ENCODE measurements at places on chromosomes 13 and 19.

GRCh38 chr13:29648760-29649159 lies 53.3 kb upstream of the SLC7A1 start:
- DNase-seq = no peak

GRCh38 chr19:993361-993830 lies 6.8 kb upstream of the GRIN3B start:
- no peak for DNase-seq

- no peak for DNase-seq
Observed at GRCh38 chr19:18126097-18126496, 26.9 kb upstream of the PIK3R2 start.

- DNase-seq = no peak
Observed at GRCh38 chr13:60583196-60583888, 186.3 kb downstream of the TDRD3 start.

DNA sequence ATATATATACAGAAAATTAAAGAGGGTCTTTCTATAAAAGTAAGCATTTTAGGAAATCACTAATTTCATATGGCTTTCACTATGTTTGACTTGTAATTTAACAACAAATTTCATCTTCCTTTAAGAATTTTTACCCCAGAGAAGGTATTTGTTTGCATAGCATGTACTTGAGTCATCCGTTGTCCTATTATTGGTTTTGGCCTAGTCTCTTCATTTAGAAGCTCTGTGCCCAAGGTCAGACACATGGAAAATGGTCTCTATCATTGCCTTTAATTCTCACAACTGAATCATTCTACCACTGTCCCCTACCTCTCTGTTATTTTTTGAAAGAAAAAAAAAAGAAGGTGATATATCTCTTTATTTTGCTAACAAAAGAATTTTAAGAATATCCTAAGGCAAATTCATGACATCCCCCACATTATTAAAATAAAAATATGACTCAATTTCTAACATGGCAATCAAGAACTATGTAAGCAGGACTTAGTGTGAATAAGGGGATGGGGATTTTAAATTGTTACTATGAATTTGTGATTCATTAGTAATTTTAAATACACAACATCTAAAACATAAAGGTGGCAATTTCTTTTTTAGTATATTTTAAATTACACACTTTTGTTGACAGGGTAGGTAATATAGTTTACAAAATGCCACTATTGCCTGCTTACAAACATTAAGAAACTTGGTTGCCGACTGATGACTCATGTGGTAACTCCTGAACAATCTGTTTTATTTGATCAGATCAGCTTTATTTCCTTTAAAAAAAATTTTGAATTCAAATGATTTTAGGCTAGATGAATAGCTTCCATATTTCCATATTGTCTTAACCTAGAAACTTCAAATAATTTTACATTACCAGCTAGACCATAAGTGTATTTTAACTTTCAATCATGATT lies 13.9 kb downstream of the SLITRK5 start:
- DNase-seq = peak; percentile 48

GRCh38 chr19:53991224-53992113 lies at the start of gene CACNG6:
CACNG6 (plus strand) TSS chr19:53991637; CDS start chr19:53992878, 1,241 bp downstream.
- DNase-seq = no peak

GRCh38 chr13:65660731-65661130 lies 1569.4 kb downstream of the PCDH9 start:
- no peak for DNase-seq

DNA sequence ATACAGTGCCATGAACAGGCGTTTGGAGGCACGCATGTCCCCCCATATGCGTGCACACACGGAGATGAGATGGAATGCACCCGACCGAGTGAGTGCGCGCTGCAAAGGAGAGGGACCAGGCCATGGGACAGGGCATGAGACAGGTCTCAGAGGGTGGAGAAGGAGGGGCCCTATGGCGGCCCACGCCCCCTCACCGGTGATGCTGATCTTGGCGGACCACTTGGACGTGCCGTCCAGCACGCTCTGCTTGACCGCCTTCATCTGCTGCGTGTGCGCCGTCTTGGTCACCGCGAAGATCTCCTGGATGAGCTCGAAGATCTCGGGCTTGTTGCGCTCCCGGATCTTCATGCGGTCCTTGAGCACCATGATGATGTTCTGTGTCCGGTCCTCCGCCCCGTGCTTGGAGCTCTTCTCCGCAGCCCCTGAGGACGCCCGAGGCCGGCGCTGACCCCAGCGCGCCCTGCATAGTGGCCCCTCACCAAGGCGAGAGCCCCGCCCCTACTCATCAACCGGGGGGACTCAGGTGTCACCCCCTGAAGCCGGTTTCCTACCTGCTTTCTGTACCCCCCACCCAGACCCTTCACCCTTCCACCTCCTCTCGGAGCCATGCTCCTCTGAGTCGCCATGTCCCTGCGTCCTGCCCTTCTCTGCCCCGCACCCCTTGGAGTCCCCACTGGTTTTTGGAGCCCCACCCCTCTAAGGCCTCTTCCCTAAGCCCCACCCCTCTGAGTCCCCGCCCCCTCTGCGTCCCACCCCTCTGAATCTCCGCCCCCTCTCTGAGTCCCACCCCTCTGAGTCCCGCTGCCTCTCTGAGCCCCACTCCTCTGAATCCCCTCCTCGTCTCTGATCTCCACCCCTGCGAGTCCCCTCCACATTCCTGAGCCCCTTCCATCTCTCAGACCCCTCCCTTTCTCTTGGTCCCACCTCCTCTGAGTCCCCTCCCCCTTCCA lies 40.8 kb downstream of the UNC13A start:
- no peak for DNase-seq

DNA sequence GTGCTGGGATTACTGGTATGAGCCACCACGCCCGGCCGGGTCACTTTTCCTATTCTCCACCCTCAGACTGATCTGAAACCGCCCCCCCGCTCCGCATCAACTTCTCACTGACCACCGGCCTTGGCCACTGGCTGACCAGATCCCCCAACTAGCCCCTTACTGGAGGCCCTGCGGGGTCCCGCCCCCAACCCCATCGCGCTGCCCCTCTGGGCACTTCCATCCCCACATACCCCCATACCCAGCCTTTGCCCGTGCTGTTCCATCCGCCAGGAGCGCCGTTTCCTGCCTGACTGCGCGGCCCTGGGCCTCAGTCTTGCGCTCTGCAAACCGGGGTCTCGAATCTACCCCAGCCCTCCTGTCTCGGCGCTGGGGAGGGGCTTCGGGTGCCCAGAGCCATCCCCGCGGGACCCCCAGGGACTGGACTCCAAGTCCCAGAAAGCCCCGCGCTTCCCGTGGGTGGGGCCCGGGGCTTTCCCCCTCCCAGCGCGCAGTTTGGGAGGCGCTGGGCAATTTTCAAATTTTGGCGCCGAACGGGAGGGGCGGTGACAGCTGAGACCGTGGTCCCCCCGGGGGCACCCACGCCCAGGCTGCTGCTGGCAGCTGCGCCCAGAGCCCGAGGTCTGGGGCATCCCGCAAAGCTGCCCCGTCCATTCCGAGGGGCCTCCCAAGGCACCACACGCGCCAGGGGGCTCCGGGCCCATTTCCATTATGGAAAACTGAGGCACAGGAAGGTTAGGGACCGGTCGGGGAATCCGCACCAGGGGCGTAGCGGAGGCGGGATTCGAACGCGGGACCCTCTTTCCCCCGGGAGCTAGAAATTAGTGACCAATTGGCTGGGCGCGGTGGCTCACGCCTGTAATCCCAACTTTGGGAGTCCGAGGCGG lies 5.2 kb upstream of the LMNB2 start:
- DNase-seq = no peak

GRCh38 chr13:61495648-61496047 lies 80.0 kb upstream of the PCDH20 start:
- no peak for DNase-seq

DNA sequence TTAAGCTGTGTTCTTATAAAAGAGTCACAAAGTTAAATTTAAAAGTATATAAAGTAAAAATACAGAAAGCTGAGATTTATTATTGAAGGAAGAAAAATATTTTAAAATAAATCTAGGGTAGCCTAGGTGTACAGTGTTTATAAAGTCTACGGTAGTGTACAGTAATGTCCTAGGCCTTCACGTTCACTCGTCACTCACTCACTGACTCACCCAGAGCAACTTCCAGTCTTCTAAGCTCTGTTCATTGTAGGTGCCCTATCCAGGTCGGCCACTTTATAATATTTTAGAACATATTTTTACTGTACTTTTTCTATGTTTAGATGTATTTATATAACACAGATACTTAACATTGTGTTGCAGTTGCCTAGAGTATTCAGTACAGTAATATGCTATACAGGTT lies 47.4 kb downstream of the NDFIP2 start:
- DNase-seq = no peak

DNA sequence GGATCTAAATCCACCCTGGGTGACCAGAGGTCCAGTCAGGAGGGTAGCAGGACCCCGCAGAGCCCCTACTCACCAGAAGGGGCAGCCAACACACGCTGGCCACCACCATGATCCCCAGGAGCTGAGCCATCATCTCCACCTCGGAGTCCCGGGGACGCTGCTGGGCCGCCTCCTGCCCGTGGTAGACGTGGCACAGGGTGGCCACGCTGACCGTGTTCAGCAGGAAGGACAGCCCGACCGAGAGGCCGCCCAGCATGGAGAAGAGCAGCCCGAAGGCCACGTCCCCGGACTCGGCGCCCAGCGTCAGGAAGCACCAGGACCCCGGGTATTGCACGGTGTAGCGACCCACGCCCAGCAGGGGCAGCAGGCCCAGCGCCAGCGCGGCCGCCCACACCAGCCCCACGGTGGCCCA lies 6.9 kb downstream of the TBXA2R start:
- no peak for DNase-seq

DNA sequence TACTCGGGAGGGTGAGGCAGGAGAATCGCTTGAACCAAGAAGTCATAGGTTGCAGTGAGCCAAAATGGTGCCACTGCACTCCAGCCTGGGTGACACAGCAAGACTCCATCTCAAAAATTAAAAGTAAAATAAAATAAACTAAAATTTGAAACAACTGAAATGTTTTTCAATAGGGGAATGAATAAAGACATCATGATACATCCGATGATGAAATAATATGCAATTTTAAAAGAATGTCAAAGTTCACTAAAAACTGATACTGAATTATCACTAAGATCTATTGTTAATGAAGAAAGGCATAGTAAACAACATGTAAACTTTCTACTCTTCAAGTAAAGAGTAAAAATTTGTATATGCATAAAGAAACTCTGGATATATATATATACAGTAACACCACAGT lies 8.5 kb downstream of the CARD8 start:
- no peak for DNase-seq

GRCh38 chr19:46753420-46754155 lies 7.3 kb upstream of the STRN4 start:
- peak; percentile 56 for DNase-seq

GRCh38 chr13:34303346-34303745 lies 485.4 kb downstream of the RFC3 start:
- DNase-seq = no peak

DNA sequence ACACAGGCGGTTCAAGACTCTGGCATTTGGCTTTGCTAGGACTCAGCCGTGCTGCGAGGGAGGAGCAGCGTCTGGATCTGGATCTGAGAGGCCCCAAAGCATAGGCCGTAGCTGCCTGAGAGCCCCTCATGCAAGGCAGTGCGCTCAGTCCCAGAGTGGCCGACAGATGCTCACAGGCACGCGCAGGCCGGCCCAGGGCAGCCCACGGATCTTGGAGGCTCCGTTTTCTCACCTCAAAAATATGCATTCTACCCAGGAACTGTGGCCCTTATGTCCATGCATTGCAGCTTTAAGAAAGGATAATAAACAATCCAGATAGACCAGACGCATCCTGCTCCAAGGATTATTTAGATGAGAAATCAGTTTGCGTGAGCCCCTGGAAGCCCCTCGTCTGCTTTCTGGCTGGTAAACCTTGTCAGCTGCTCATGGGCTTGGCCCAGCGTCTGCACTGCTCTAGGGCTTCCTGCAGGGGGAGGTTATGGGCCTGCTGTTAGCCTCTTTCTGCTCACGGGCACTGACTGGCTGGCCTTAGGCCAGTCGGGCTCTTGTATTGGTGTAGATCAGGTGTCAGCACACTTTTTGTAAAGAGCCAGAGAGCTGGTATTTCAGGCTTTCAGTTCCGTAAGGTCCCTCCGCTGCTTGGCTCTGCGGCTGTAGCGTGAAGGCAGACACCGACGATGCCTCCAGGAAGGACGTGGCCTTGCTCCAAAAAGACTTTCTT lies 24.2 kb downstream of the TEX29 start:
- peak; percentile 76 for DNase-seq

DNA sequence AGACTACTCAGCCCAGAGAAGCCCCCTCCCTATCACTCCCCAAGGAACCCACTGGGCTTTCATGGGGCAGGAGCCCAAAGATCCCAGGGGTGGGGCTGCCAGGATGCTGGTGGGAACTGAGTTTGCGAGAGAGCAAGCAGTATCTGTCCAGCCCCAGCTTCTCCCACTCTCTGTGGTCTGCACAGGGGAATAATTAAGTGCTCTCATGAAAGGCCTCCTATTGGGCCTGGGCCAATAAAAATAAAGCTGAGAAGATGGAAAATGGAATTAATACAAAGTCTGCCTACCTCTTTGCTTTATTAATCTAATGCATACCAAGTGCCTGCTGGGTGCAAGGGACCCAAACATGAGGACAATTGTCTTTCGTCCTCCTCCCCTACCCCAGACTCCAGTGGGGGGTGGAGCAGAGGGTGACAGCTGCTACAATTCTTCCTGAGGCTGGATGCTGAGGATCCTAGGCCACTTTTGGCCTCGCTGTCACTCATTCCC lies 5.4 kb downstream of the DDX39A start:
- DNase-seq = no peak

DNA sequence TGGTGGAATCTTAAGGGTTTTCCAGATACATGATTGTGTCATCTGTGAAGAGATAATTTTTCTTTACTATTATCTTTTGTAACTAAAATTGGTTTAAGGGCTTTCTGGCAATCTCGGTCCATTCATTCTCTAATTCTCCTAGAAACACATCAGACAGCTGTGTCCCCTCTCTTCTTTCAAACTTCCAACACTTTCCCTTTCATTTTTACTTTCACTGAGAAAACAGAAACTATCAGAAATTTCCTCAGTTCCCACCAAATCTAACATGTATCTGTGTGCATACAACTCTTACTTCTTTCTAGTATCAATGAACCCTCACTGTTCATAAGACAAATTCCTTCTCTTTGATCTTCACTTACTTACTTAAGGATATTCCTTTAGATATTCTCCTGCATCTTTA lies 40.2 kb downstream of the KCNRG start:
- no peak for DNase-seq

GRCh38 chr13:51760592-51760991 lies 43.4 kb downstream of the DHRS12 start:
- DNase-seq = no peak

DNA sequence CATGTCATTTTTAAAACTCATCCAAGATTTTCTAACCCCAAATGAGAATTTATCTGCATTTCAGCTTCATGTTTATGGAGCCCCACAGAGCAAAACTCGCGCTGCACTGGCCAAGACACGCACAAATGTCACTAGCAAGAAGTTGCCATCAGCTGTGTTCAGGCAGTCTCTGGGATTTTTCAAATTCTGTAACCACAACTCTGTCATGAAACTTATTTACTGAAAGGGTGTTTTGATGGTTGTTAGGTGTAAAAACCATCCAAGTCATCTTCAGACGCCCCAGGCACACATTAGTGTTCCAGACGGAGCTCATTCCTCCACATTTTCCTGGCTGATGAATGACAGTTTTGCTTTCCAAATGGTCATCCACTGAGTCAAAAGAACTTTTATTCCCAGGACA lies 63.4 kb downstream of the SLC7A1 start:
- DNase-seq = no peak

- DNase-seq = no peak
Observed at GRCh38 chr13:91381371-91381770, 17.1 kb upstream of the GPC5 start.
